Stimulated activated CD4-positive, alpha-beta T cell treated with anti-CD3 and anti-CD28 coated beads, Interleukin-2, amount 100 ng/mL, for 48 hours (primary cell): ENCODE measurements at places on chromosomes 2 and 18.

DNA sequence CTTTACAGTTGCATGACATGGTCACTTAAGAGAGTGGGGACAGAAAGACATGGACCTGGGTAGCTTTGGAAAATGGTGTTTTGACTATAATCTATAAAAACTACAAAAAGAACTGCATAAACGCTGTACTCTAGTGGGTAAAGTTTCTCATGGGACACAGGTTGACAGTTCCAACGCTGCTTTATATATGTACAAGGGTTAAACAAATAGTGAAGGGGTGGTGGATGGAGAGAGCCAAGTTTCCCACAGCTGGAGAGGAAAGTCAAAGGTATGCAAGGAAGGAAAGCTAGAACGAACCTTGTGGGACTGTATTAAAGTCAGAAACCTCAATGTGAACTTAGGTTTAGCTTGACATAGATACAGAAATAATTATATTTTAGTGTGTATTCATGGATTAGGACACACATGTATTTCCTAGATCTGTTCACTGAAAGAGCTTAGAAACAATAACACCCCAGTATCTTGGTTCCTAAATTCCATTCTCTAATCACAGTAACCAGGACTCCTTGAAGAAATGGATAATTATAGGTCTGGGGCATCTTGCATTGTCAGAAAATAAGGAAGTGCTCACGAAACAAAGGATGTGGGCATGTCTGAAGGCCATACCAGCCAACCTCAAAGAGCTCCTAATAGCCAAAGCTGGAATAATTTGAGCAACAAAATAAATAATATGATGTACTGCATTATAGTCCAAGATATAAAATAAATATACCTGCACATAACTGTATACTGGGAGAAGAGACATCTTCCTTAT lies 28.8 kb downstream of the TANC1 start:
- DNase-seq: no peak

- no peak for DNase-seq
Measured at GRCh38 chr2:157355618-157356017, 30.0 kb upstream of the ERMN start.

DNA sequence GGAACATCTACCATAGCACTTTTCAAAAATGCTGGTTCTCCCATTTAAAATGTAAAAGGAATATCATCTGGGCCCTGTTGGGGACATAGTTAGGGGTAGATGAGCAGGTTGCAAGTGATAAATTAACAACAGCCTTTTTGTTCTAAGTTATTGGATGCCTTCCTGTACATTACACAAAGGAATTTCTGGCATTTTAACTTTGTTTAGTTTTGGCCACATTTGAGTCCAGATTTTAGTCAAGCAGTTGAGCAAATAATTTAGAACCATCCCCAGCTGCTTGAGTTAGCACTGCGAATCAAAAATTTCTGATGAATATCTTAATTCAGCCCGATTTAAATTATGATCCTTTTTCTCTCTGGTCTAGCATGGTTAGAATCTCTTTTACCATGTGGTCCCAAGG lies 124.4 kb downstream of the TTC27 start:
- no peak for DNase-seq

DNA sequence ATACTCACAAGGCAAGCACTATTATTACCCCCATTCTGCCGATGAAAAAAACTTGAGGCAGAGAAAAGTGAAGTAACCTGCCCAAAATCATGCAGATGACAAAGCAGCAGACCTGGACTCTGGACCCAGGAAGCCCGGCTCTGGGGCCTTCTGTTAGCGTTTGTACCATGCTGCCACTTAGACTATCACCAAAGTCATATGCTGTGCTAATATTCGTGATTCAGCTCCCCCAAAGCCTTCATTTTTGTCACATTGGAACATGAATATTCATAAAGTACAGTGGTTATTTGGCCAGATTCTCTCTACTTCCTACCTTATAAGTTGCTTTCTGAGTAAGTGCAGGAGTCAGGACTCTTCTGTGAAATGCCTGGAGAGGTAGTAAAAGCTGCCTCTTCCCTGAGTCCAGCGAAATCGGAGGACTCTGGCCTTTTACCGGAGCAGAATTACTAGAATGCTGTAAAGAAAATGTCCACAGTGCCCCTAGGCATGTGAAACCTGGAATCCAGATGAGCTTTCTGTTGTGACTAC lies 86.7 kb downstream of the FTCDNL1 start:
- no peak for DNase-seq

- DNase-seq: no peak
Measured at GRCh38 chr2:171566753-171567152, 44.5 kb downstream of the CYBRD1 start.

GRCh38 chr18:48751727-48752468 lies 198.9 kb downstream of the SMAD7 start:
- DNase-seq: no peak

DNA sequence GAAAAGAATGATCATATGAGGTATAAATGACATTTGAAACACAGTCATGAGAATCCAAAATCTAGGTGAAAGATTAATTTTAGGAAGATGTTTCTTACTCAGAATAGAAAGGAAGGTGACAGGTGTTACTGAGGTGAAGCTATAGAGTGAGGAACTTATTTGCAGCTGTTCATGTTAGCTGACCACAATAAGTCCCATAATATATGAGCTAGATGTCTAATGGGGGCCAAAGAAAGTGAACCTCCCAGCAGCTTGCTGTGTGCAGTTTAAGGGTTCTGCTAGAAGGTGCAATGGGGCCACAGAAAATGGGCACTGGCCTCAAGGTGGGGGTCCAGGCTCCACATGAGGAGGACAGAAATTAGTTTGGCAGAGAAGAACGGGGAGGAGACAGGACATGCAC lies 1374.9 kb upstream of the CRIM1 start:
- no peak for DNase-seq

GRCh38 chr2:75560022-75560767 lies 544 bp downstream of the EVA1A start:
- no peak for DNase-seq

DNA sequence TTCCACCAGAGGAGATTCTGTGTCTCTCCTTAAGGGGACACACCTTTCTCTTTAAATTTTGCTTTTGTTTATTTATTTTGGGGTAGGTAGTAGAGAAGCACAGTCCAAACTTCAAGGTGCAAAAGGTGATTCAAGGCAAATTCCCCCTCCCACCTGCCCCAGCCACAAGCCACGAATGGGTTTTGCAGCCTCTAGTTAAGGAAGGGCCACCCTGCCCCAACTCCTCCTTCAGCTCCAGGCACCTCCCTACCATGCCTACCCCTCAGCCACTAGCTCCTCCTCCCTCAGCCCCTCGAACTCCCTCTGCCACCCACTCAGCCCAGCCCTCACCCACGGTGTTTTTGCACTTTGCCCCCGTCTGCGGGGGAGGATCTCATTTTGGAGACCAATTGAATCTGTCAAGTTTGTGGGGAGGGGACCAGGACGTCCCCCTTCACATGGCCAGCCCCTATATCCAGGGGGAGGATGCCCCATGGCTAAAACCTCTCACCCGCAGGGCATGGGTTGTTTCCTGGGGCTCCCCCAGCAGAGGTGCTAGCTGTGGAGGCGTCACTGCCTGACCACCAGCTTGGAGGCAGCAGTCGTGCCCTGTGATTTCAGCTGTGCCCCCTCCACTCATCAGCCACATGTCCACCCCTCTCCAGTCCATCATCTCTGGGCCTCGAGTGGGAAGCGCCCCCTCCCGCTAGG lies 4.5 kb downstream of the HAAO start:
- DNase-seq: no peak

DNA sequence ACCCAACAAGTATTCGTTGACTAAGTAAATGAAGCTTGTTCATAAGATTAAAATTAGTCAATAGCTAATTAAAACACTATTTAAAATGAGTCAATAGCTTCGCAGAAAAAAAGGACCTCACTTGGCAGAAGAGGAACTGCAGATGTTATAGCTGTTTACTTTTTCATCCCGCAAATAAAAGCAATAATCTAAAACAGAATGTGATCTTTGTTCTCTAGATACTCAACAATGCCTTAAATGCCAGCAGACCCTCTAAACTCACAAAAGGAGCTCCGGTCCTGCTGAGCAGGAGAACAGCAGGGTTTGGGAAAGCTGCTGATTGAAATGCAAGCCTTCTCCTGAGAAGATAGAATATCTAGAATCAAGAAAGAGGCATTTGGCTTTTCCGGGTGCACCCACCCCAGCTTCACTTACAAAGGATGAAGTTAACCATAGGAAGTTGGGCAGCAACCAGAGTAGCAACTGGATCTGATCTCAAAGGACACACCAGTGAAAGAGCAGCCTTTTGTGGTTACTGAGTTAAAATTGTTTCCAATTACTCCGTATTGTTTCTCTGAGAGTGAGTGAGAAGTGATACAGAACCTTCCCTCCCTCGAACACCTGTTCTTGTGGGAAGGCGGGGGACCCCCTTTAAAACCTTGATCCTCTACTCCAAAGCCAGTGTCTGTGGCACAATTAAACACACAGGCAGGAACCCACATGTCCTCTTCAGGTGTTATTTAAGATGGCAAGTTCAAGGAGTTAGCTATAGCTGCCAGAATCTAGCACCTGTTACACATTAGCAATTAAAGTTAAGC lies 6.8 kb downstream of the CCBE1 start:
- DNase-seq: no peak

- no peak for DNase-seq
Measured at GRCh38 chr2:39686456-39686855, 20.7 kb downstream of the TMEM178A start.

DNA sequence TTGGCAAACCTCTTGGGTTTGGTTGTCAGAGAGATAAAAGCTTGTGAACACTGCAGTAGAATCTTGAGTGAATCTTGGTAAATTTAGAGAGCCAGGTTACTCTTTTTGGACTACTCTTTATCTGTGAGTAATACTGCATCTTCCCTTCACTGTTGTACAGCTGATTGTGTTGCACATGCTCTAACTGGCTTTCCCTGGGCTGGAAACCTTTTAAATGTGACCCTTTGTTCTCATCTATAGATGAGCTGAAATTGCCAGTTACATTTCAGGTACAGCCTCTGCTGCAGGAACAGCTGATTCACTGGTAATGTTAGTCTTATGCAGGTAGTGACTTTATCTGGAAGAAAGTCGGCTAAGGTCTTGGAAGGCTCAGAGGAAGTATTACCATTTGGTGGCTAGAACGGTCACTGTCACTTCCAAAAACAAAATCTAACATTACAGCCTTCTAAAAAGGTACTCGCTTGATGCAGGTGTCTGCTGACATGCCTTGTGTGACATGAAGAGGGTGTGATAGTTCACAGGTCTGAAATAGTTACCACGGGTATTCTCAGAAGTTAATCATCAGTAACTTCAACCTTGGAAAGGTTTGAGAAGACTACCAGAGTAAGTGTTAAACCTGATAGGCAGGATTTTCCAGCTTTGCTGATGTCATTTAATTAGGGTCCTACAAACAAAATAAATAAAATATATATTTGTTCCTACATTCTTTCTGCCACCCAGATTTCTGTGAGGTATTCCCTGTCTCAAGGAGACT lies 851.1 kb downstream of the SLC4A3 start:
- no peak for DNase-seq

DNA sequence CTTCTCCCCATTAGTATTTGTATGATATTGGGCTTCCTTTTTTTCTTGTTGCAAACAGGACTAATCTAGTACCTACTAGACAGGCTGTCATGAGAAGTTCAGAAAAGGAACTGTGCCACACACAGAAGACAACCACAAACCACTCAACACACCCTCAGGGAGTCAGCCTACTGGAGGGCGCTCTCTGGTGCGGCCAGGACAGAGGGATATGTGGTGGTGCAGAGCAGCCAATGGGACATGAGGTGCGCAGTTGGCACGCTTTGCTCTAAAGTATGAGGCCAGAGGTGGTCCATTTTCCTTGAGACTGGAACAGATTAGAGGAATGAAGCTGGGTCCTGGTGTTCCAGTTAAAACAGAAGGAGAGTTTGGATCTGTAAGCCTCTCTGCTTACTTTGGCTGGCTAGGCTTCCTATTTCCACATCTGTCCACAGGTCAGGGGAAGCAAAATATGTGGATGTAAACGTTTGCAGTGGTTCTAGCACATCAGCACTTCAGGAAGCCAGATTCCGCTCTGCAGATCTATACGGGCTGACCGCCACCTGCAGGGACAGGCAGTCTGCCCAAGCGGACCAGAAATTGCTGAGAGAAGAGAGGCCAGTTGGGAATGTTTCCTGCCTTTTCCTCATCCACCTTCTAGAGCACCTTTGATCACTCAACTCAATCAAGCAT lies 114.1 kb downstream of the GFPT1 start:
- DNase-seq: no peak

GRCh38 chr2:80527119-80527518 lies 222.6 kb upstream of the LRRTM1 start:
- no peak for DNase-seq

- DNase-seq: no peak
Measured at GRCh38 chr2:179612108-179612507, 249.3 kb downstream of the ZNF385B start.

DNA sequence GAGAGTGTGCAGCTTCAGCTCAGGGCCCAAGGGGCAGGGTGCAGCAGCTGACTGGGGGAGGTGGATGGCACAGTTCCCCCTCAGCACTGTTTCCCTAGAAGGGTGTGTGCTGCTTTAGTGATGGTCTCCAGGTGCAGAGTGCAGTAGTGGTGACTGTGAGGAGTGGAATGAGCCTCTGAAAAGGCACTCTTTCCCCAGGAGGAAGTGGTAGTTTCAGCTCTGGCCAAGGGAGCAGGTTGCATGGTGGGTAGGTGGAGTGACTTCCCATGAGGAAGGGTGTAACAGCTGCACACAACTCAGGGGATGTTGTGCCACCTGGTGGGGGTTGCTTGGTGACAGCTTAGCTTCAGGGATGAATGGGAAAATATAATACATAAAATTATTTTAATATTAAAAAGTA lies 251.5 kb upstream of the NXPH2 start:
- DNase-seq: no peak

- DNase-seq: no peak
Measured at GRCh38 chr2:611519-611918, 65.7 kb downstream of the TMEM18 start.

GRCh38 chr2:30371028-30371689 lies 75.9 kb upstream of the LCLAT1 start:
- DNase-seq: no peak

DNA sequence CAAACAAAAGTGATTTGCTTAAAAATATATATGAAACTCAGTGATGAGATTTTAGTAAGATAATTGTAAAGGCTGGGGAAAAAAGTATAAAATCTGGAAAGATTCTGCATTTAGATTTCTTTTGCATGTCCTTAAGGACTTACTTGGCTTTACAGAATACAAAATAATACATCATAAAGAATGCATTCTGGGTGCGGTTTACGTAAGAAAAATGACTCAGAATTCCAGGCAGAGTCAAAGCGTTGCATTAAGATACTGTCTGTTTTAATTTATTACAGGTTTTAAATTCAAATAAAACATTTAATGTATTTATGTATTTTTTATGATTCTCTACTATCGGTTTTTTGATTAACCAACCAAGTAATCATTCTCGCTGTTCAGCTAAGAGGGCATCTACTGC lies 178.0 kb downstream of the SH3BP4 start:
- DNase-seq: no peak

DNA sequence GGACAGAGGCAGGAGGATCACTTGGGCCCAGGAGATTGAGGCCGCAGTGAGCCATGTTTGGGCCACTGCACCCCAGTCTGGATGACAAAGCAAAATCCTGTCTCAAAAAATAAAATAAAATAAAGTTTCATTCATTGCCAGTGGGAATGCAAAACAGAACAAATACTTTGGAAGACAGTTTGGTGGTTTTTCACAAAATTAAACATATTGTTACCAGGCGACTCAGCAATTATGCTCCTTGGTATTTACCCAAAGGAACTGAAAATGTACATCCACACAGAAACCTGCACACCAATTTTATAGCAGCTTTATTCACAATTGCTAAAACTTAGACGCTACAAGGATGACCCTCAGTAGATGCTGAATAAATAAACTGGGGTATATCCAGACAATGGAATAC lies 35.8 kb downstream of the FOSL2 start:
- DNase-seq: no peak
